NCI-H2081 treated with DMSO at 0.1 percent for 48 hours (cell line): ENCODE measurements at places on chromosomes 7 and 10.

DNA sequence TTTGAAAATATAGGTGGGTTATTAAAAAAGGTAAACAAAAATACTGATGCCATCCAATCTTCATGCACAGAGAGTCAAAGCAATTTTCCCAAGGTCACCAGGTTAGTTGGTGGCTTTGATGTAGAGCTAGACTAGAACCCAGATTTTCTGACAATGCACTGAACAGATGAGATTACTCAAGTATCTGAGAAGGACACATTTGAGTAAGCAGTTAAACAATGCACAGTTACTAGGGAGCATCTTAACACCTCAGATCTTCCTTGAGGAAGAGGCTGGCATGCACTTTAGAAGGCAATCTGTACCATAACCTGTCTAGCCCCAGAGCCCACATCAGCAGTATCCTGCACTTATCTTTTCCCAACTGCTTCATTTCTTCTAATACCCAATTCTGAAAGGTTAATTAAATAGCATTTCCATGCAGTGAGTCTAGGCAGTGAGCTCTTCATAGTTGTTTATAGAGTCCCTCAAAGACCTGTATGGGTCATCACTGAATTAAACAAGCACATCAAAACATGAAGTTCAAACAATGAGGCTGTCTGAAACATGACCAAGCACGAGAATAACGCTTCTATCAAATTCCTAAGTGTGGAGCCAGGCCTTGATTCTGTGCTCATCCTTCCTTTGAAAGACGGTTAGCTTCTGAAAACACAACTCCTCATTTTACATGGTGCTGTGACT lies 38.2 kb upstream of the ANK3 start:
- DNase-seq = no peak

GRCh38 chr7:159147246-159147645 lies 2.6 kb upstream of the VIPR2 start:
- DNase-seq = no peak

GRCh38 chr10:61779950-61780659 lies 117.4 kb downstream of the CABCOCO1 start:
- DNase-seq = no peak

DNA sequence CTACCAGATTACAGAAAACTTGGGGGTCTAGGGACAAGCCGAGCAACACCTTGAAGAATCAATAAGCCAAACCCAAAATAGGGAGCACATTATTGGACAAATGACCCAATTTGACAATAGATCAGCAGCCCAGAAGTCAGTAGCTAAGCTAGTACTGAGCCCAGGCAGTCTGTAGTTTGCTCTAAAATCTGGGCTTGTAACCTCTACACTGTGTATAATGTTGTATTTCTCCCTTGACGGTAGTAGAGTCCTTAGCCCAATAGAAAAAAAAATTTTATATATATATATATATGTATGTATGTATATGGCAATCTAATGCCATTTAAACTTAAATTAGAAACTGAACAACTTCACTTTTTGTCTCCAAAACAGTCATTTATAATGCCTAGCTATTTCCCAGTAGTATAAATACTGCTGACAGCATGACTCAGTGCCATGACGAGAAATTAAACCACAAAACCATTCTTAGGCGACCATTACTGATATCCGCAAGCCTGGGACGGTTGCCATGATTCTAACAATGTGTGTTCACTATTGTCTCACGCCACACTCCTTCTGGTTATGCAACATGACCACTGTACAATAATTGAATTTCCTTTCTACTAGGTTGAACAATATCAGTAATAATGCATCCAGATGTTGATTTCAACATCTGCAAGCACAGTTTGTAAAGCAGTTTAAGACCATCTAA lies 110.5 kb downstream of the IPMK start:
- no peak for DNase-seq

GRCh38 chr10:103613616-103614015 lies 120.1 kb downstream of the NEURL1 start:
- no peak for DNase-seq

- no peak for DNase-seq
These were observed 32.1 kb downstream of the BAZ1B start for GRCh38 chr7:73489976-73490375.

- DNase-seq = no peak
These were observed 54.6 kb downstream of the HTR5A start for GRCh38 chr7:155124706-155125105.

DNA sequence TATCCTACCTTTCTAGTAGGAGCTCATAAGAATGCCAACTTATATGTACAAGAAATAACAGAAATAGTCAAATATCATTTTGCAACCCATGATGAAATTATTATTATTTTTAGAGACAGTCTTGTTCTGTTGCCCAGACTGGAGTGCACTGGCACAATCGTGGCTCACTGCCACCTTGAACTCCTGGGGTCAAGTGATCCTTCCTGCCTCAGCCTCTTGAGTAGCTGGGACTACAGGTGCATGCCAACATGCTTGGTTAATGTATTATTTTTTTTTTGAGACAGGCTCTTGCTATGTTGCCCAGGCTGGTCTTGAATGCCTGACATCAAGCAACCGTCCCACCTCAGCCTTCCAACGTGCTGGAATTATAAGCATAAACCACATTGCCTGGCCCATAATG lies 44.8 kb downstream of the TNPO3 start:
- DNase-seq = no peak

DNA sequence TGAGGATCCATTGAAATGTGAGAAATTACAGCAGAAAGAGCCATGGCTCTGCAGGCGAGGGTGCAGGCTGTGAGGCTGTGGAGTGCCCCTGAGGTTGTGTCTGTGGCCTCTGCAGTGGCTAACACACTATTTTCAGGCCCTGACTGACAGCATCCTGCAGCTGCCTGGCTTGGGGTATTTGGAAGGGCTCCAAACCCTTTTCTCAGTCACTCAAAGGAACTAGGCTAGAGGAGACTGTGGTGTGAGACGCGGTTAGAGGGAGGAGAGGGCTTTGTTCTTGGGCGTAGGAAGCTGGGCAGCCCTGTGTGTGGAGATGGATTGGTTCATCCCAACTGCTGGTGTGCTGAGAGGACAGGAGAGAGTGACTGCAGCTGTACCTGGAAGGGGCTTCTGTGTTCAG lies 134.9 kb downstream of the RAMP3 start:
- no peak for DNase-seq

DNA sequence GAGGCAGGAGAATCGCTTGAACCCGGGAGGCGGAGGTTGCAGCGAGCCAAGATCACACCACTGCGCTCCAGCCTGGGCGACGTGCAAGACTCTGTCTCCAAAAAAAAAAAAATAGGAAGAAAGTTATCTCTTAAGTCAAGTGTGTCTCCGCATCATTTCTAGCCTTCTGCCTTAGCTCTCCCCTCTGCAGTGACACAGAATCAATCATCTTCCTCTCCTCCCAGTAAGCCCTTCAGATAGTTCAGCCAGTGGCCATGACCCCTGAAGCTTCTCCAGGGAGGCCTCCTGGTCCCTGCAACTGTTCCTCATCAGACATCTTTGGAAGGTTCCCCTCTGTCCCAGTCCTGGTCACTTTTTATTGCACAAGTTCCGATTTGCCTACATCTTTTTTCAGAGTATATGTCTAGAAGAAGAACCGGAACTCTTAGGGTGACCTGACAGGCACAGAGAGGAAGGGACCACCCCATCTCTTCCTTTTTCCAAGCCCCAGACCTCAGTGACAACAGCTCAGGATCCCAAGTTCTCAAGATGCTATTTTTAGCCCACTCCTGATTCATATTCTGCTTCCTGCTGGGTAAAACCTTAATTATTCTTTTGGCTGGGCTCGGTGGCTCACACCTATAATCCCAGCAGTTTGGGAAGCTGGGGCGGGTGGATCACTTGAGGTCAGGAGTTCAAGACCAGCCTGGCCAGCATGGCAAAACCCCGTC lies 6.6 kb upstream of the RHBDD2 start:
- no peak for DNase-seq

DNA sequence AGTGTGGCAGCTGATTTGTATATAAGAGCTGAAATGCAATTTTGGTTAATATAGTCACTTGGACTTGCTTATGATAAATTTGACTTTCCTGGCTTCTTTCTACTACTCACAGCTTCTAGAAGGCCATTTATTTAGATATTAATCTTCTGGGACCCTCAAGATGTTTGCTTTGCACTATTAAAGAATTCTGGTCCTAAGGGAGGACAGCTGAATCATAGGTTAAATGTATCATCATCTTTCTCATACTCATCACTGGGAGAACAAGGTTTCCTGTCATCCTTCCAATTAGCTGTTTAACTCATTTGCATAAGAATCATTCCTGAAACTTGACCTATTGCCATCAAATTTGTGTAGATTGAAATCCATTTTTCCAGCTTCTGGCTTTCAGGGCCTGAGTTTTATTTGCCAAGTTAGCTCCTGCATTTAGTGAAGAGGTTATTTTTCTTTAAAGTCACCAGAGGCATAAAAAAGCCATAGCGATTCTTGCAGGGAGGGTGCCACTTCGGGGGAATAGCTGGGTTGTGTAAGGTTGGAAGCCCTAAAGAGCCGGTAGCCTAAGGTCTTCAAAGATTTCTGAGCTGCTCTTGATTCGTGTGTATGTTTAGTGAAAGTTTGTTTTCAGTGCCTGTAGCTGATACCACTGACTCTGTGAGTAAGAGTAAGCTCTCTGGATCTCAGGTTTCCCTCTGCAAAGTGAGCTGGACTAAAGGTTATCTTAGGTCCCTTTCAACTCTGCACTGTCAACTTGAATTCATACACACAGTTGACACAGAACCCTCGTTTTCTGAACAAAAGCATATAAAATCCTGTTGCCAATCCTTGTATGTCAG lies 4.3 kb downstream of the MAP3K8 start:
- DNase-seq = no peak

DNA sequence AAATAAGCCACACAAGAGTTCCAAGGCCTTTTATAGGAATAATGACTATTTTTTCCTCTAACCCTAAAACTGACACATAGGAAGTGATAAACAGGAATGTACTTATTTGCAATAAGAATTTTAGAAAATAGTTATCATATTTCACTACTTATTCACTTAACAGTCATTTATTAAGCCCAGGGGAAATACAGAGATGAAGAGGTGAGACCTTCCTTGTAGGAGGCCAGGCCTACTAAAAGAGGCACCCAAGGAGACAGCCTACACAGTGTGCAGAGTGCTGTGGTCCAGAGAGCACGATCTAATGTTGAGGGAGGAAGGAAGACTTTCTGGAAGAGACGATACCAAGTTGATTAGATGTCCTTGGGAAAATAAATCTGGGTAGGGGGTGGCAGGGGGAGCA lies 45.0 kb upstream of the PPP1R3C start:
- DNase-seq = no peak

DNA sequence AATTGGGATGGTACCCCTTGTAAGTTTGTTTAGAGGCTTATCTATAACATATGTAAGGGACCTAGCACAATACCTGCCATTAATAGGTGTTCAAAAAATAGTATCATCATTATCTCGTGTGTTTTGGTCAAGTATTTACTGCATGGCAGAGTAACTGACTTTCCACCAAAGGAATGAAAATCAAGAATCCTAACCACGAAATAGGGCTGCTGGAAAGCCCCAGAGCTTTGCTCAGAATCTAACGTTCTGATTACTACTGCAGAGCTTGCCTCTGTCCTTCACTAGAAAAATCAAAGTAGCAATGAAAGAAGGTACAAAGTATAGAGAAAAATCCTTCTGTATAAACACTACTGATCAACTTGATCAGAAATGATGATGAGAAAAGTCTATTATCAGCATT lies 34.9 kb downstream of the DCLRE1C start:
- DNase-seq = no peak

DNA sequence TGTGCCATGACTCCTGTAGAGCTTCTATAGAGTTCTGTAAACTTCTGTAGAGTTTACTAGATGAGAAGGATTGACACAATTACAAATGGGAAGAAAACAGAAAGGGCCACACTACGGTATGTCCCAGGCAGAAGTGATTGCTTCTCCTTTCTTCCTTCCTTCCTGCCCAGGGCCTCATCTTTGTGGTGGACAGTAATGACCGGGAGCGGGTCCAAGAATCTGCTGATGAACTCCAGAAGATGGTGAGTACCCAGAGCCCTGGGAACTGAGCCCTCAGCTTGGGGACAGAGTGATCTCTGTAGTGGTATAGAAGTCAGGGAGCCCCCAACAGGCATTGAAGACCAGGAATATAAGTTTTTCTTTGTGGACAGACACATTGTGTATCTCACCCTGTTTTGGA lies 1.7 kb downstream of the ARF5 start:
- DNase-seq = no peak

DNA sequence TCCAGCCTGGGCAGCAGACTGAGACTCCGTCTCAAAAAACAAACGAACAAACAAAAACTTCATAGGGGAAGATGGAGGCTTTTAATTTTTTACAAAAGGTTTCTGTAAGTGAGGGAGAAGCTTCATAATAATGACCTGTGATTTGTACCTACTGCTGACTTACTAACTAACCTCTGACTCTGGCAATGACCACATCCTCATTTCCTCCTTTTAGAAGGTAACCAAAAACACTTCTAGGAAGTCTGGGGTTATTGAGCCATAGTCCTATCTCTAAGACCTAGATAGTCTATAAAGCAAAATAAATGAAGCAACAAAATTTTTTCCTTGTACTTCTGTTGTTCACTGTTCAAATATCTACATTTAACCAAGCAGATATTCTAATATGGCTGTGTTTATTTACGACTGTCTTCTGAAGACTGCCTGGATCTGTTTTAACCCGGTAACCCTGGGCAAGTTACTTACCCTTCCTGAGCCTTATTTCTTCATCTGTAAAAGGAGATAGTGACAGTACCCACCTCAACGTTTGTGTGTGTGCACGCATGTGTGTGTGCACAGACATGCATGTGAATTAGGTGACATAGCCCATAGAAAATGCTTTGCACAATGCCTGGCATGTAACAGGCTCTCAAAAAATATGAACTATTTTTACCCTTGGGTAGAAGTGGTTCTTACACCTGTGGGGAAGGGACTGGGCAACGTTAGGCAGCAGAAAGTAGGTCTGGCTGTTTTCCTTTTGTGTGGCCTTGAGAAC lies 30.8 kb upstream of the SMNDC1 start:
- no peak for DNase-seq

- DNase-seq = no peak
These were observed 657 bp downstream of the HACD1 start for GRCh38 chr10:17616403-17617030.

DNA sequence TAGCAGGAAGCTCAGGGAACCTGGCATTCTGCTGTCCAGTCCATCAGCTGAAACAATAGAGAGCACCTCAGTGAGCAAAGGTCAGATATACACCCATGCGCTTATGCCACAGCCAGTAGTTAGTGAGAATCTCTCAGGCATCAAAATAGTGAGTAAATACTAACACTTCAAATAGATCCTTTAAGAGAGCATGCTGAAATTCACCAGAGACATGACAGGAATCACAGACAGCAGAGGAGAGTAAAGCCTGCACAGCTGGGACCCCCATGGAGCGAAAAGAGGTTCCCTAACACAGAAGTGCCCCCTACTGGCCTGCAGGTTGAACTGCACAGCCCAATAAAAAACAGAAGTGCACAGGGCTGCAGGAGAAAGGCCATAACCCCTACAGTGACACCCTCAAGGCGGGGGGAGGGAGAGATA lies 57.6 kb upstream of the ANTXRL start:
- DNase-seq = no peak

GRCh38 chr10:35912615-35913569 lies 270.8 kb upstream of the FZD8 start:
- DNase-seq = no peak

GRCh38 chr10:83142074-83142563 lies 997.2 kb upstream of the GHITM start:
- DNase-seq = no peak

GRCh38 chr7:157573244-157573643 lies 236.4 kb downstream of the DNAJB6 start:
- no peak for DNase-seq
